ENCODE measurements at places on chromosomes 12 and 14.

DNA sequence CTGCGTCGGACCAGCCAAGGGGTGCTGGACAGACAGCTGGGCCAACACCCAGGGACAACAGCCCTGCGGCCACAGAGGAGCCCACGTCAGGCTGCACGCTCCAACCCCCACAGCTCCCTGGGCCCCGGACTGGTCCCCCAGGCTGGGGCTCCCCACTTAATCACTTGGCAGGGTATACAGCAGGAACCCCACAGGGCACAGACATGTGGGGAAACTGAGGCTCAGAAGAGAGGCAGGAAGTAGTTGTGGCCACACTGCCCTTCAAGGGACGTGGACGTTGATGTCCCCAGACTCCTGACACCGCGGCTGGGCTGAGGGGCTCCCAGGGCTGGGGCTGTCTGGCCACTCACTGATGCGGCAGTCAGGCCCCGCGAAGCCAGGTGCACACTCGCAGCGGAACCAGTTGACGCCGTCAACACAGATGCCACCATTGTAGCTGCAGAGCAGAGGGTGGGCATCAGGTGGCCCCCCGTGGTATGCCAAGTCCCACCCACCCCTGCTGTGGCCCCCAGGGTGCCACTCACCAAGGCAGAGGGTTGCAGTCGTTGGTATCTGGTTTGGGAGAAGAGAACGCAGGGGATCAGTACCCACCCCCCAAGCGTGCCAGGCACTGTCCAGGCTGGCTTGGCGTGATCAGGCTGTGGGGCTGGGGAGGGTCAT is 21.5 kb downstream of the JAG2 start:
- no peak for DNase-seq

DNA sequence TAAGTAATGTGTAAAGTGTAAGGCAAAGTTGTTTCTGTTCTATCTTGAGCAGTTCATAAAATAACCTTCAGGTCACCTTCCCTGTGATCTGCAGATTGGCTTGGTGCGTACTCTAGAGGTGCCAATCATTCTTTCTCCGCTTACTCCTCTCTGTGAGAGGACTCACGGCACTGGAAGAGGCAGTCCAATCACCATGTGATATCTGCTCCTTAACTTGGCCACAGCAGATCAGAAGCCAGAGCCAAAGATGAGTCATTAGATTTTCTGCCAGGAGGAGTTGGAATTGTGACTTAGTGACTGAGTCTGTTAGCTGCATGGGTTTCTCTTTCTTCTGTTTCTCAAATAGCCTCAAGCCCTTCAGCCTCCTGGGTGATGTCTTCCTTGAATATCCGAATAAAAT is 165.5 kb downstream of the SLC41A2 start:
- DNase-seq, result peak; percentile 94

DNA sequence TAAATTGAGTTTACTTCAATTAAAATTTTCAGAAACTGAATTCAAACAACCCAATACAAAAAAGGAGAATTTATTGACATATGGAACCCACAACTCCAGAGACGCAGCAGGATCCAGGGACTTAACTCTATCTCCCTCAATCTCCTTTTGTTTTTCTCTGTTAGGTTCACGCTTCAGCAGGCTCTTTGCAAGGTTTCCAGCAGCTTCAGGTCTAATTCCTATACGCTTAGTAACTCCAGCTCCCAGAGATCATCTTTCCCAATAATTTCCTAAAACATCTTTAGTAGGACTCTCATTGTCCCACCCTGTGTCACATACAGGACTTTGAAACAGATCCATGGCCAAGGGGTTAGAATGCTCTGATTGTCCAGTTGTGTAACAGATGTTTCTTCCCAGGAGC is 175.2 kb downstream of the RMST start:
- no peak for DNase-seq

DNA sequence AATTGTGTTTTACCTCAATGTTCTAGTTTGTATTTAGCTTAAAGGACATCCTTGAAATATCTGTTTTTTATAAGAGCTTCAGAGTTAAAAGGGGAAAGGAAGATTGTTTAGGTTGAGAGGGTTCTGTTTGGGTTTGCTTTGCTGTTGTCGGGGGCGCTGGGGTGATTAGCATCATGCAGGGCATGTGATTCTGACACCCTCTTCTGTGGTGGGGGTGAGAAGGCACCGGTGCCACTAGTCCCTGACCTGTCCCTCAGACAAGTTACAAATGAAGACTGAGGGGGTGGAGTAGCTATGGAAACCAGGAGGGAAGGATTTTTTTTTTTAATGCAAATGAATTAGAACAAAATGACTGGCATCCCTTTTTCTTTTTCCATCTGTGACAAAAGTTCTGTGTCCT is 291.3 kb downstream of the RPAP3 start:
- no peak for DNase-seq

- no peak for DNase-seq
Measured at GRCh38 chr14:85002846-85003245, 527.1 kb upstream of the FLRT2 start.

- DNase-seq, result no peak
Measured at GRCh38 chr12:23576372-23576771, 373.1 kb downstream of the SOX5 start.

All from NCI-H446 treated with DMSO at 0.1 percent for 48 hours (cell line).